Forelimb muscle (tissue), 1 donor: ENCODE measurements at places on chromosomes 7 and 10.

DNA sequence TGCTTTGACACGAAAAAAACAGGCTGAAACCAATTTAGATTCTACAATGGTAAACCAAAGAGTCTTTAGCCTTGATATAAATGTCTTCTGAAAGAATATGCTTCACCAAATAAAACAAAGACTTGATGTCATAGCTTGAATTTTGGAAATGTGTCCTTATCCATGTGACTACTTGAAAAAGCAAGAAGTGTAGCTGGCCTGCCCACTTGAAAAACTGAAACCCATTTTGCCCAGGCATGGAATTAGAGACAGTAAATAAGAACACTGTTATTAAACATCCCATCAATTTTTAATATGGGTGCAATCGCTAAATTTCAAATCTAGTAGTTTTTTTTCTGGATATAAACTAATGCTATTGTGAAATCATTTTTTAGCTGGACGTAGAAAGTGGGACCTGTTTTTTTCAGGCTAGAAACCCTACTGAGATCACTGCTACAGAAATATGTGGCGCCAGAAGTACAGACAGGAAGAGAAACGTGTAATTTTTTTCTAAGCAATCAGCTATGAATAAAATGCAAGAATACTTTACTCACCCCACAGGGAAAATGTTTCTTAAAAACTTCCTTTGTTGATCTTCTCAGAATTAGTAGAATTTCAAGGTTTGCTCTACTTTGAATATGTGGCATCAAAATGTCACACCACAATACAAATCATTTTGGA lies 56.7 kb downstream of the PIP4K2A start:
- no peak for DNase-seq

GRCh38 chr7:45654341-45654740 lies 80.2 kb downstream of the ADCY1 start:
- DNase-seq, result no peak

GRCh38 chr7:48263311-48263650 lies 92.0 kb downstream of the ABCA13 start:
- no peak for DNase-seq

- no peak for DNase-seq
These were observed 170.1 kb downstream of the ARHGAP12 start for GRCh38 chr10:31758495-31758894.

DNA sequence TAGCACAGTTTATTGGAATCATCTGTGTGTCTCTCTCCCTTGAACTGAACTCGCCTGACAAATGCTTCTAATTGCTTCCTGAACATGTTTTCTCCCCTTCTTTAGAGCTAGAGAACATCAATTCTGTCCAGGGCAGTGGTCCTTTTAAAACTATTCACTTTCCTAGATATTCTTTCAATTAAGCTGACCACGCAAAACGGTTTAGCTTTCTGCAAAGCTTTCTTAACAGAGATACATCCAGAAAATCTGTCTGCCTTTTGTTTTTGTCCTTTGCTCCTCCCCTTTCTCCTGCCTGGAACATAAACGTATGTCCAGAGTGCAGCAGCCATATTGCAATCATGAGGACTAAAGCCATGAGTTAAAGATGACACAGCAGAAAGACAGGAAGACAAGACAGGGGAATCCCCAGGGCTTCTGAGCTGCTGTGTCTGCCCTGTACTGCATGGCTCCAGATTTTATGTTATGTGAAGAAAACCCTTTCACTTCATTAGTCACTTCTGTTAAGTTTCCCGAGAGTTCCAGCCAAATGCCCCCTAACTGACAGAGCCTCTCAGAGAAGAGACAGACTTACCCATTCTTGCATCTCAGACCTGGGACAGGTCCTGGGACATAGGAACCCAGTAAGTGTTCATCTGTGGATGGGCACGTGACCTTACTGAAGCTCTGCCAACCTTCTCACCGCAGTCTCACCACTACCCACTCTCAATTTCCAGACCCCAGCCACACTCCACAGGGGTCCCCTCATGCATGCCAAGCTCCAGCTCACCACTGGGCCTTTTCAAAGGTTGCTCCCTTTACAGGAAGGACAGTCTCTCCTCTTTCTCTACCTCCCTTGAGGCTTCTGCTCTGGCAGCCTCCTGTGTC lies 35.0 kb upstream of the CPXM2 start:
- DNase-seq, result no peak

- DNase-seq, result no peak
These were observed 166.9 kb upstream of the WDR11 start for GRCh38 chr10:120684226-120684625.

- DNase-seq, result no peak
These were observed 37.6 kb downstream of the PITRM1 start for GRCh38 chr10:3135006-3135405.

GRCh38 chr7:91267171-91267955 lies 3.1 kb downstream of the FZD1 start:
- DNase-seq, result no peak

DNA sequence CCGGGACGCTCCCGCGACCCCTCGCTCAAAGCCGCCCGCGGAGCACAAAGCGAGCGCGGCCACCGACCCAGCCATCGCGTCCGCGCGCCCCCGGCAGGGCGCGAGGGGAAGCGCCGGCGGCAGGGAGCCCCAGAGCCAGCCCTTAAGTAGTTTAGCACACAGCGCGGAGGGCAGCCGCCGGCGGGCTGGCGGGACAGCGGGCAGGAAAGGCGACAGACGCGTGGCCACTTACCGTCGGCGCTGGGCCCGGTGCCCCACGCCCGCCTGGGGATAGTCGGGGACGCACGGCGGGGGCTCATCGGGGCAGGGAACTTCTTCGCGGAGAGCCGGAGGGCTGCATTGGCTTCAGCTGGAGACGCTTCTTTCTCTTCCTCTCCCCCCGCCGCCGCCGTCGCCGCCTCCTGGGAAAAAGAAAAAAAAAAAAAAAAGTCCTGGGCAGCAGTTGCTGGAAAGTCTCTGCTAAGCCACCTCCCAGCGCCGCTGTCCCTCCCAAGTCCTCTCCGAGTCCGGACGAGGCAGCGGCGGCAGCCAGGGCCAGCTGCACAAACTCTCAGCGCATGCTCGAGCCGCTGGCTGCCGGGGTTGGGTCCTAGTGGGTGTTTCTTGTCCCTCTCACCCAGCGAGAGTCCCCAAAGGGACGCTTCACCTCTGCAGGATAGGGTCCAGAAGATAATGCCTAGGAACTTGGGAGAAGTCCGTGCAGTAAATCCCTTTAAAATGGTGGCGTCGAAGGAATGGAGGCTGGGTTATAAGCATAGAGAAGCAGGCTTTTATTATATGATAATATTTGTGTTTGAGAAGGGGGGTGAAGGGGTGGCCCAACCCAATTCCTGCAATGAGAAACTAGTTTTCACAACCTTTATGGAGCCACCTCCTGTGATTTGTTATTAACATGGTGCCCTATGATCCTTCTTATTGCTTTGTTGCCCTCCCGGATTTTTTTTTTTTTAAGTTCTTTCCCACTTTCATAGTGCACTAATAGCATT lies at the start of gene TSPAN12:
TSS of gene TSPAN12 (minus strand) at position 557 of the 986 bp plus-strand sequence. CDS start 1,381 bp downstream, outside the sequence.
- DNase-seq, result no peak

DNA sequence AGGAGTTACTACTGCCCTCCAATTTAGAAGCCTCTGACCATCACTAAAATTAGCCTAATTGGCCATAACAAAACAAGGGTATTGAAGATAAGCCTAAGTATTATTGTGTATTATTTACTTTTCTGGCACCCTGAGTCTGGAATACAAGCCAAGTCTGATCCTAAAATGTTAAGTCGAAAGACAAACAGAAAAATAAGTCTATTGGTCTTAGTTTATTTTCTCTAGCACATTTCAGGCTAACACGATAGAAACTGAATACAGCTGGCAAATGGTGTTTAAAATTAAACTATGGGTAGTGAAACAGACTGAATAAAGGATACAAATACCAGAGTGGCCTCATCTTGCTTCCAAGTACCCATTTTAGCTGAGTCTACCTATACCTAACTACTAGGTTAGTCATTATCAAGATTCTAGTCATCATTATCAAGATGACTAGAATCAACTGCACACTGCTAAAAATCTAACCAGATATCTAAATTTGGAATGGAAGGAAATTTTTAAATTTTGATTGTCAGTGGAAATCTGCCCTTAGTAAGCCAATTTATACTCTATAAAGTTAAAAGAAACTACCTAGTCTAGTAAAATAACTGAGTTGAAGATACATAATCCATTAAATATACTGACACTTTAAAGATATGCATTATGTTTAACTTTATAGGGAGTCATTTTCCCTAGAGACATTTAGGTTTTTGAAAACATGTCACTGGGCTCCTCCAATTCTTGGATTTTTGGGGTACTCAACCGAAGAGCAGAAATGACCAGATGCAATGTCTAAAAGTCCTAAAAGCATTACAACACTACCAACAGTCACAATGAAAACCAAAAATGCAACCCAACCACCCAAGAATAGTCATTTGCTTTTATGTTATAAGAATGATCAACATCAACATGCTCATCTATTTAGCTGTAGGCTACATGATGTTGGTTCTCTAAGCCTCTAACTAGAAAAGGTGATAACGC lies 80.9 kb downstream of the NT5C2 start:
- DNase-seq, result no peak

DNA sequence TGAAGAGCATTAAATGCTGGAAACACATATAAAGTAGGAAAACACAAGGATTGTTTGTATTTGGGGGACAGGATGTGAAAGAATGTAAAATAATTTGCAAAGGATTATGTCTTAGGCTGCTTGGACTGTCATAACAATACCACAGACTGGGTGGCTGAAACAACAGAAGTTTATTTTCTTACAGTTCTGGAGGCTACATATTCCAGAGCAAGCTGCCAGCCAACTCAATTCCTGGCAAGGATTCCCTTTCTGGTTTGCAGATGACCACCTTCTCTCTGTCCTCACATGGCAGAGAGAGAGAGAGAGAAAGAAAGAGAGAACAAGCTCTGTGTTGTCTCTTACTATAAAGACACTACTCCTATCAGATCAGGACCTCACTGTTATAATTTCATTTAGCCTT lies 8.8 kb upstream of the LAMB4 start:
- DNase-seq, result no peak

- no peak for DNase-seq
These were observed 195.8 kb downstream of the RPS24 start for GRCh38 chr10:78229489-78229888.

DNA sequence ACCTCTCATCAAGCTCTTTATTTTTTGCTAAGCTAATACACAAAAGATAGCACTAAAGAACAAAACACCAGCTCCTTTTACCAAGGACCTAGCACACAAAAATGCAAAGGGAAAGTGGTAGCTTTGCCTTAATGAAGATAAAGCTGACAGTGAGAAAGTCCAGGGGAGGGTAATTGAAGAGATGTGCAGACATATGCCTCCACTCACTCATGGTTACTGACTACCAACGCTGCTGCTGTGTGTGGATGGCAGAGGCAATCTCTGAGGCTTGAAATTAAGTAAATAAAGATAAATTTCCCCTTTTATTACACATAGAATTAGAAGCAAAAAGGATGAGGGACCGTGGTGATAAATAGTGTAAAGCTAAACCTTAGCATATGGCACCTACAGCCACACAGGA lies 87.0 kb downstream of the HGF start:
- no peak for DNase-seq

DNA sequence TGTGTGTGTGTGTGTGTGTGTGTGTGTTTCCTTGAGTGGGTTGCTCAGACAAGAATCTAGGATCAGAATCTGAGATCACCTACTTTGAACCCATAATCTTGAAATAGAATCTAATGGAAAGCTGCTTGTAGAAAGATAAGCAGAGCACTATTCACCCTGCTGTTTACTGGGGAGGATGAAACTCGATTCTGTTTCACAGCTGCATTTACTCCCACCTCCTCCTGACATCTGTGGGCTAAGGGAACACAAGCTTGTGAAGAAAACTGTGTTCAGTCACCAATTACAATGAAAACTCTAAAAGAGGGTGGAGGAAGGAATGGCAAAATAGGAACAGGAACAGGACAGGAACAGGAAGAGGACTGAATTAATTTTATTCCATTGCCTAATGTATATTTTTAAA lies 269.5 kb downstream of the TSPAN12 start:
- DNase-seq, result no peak

DNA sequence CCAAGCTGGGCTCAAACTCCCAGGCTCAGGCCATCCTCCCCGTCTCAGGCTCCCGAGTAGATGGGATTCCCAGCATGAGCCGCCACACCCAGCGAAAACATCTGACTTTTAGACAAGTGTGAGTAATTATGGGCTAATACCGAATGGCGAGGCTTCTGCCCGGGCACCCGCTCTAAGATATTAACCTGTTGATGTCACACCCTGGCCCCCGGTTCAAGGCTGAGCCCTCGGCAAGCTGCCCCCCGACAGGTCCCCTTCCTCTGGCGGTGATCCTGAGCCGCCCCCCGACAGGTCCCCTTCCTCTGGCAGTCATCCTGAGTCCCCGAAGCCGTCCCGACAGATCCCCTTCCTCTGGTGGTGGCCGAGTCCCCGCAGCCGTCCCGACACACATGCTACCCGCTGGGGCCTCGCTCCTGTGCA lies 5.2 kb downstream of the PSMG3 start:
- no peak for DNase-seq

- DNase-seq, result no peak
These were observed 22.5 kb upstream of the MGAM2 start for GRCh38 chr7:142089035-142089434.

DNA sequence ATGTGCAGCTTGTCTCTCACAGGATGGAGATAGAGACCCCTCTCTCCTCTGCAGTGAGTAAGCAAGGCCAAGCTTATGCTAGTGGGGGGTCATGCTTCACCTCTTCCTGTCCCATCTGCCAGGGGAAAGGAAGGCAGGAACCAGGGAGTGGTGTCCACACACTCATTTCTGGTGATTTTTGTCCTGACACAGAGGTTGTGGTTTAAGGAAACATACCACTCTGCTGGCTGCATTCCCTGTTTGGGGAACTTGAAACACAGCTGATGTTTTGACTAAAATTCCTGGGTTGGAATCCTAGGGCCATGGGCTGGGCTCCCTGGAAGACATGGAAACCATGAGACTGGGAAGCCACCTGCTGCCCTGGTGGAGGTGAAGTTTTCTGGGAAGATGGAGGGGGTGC lies 21.4 kb downstream of the C10orf120 start:
- DNase-seq, result no peak

- DNase-seq, result no peak
These were observed 6.3 kb downstream of the HECTD2 start for GRCh38 chr10:91416339-91416855.

DNA sequence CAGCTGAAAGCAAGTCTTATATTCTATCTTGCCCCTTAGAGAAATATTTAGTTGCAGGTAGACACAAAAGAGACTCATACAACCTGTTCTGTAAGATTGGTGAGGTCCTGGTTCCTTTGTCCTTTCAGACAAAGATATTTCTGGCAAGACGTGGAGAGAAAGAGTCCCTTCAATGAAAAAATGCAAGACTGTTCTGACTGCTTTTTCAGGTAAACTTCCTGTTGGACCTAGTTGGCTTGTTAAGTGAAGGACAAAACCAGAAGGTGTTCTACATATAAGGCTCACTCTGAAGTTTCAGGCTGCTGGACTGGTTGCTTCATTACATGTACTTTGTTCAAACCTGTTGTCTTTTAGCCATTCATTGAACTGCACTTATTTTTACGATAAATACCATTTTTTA lies 119.0 kb upstream of the PTPRZ1 start:
- DNase-seq, result no peak

DNA sequence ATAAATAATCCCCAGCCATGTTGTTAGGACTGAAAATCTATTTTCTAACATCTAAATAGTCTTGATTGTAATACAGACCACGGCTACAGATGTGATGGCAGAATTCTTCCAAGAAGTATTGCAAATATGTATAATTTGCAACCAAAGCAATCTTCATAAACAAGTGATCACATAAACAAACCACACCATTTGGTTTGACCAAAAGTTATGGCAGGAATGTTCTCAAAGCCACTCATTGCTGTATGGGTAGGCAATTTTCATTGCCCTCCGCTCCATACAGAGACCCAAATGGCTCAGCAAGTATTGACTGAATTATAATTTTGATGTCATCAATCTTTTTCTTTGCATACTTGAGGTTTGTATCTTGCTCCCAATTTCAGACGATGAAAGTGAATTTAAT lies 19.0 kb upstream of the RHOBTB1 start:
- no peak for DNase-seq

- no peak for DNase-seq
These were observed 279.4 kb upstream of the CACNA2D1 start for GRCh38 chr7:82722946-82723345.
